SJCRH30 (cell line): ENCODE measurements at places on chromosomes 7 and 10. TPM values are rescaled to one million over a fixed set of nuclear protein-coding genes. Genes with fewer than 3 reads are reported as not detected.

TRIL gene
- total RNA-seq = 9.4 and 9.5 TPM in 2 replicates

SPDYE16 gene
- total RNA-seq = 0.10 TPM in 1 of 2 replicates, not detected in the other

PNLIP gene
- total RNA-seq = not detected in 2 replicates

CFAP43 gene
- total RNA-seq = not detected in 2 replicates

INPP5F gene
- total RNA-seq = 11.5 and 13.8 TPM in 2 replicates

MYH16 gene
- 0.12 TPM in 1 of 2 replicates, not detected in the other for total RNA-seq

NOS3 gene
- 0.05 and 0.20 TPM in 2 replicates for total RNA-seq

ELMO1 gene
- 55.4 and 67.2 TPM in 2 replicates for total RNA-seq

MUC12 gene
- 1.2 and 2.1 TPM in 2 replicates for total RNA-seq

- DNase-seq = peak; percentile 55
These were observed 116.6 kb downstream of the RAB18 start for GRCh38 chr10:27620430-27621397.

DNA sequence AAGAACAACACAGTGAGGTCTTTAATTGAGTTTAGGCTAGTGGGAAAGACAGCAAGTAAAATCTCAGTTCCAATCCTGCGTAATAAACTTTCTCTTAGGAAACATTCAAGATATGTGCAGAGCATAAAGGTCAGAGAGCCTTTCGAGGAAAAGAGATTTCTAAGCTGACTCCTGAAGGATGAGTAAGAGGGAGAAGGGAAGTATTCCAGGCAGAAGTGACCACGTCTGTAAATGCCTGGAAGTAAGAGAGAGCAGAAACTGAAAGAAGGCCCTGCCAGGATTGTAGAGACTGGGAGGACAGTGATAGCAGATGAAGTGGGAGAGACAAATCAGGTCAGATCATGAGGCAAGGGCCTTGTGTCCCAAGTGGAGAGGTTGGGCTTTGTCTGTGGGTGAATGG lies 41.8 kb downstream of the PNLIPRP3 start:
- DNase-seq = no peak

DNA sequence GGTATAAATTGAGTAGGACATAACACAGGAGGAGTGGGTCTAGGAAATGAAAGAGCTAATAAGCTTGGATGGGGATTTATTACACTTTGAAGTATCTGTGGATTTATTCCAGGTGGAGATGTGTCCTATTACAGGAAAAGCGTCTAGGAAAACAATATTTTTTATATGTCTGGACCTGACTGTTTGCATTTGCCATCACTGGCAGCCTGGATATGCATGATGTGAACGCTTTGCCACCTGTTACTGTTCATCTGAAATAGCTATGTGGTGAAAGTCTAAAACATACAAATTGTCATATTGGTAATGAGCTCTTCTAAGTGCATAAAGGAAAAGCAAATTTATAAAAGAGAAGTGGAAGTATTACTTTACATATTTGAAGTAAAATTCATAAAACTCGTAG lies 31.6 kb upstream of the AGMO start:
- peak; percentile 45 for DNase-seq

GRCh38 chr7:81600608-81601007 lies 169.2 kb downstream of the HGF start:
- no peak for DNase-seq

DNA sequence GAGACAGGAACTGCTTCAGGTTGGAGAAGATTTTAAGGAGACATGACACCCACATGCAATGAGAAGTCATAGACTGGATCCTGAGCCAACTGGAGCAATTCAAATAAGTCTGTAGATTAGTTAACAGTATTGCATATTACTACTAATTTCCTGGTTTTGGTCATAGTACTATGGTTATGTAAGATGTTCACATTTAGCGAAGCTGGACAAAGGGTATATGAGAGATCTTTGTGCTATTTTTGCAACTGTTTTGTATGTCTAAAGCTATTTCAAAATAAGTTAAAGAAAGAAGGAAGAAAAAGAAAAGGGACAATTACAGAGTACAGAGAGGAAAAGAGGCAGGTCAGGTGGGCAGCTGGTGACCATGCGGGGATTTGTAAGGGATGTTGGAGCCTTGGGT lies 116.5 kb upstream of the SVIL start:
- no peak for DNase-seq

DNA sequence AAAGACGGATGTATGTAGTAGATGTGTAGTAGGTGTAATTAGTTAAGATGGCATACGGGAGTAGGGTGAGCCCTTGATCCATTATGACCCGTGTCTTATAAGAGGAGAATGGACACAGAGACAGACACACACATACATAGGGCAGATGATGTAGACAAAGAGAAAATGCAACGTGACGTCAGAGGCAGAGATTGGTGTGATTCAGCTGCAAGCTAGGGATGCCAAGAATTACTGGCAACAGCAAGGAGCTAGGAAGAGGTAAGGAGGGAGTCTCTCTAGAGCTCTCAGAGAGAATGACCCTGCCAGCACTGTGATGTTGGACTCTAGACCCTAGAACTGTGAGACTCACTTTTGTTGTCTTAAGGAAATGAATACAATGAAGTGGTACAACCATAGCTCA lies 247.0 kb upstream of the HABP2 start:
- no peak for DNase-seq

GRCh38 chr7:49783446-49783845 lies 10.0 kb downstream of the VWC2 start:
- no peak for DNase-seq

DNA sequence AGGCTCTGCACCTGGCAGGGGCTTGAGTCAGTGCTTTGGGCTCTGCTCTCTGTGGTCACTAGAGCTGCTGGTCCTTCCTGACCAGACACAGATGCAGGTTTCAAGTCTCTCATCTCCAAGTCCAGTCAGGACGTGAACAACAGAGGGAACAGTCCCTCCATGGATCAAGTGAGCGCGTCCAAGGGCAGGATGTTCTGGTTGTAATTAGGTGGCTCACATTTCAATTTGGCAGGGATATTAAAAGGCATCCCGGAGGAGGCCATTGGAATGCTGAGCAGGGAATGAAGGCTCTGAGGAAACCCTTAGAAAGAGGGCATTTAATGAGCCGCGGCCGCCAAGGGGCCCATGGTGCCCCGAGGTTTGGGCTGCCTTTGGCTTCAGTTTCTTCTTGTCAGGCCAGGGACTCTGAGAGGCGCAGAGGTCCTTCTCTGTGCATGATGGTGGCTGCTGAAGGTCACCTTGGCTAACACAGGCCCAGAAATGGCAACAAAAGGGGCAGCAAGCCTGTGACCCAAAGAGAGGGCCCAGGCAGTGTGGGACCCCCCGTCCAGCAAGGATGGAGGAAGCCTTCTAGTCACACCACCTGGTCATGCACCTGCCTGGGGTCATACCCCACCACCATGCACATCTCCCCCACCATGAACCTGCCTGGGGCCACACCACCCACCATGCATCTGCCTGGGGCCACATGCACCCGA lies 30.7 kb upstream of the INPP5A start:
- no peak for DNase-seq

DNA sequence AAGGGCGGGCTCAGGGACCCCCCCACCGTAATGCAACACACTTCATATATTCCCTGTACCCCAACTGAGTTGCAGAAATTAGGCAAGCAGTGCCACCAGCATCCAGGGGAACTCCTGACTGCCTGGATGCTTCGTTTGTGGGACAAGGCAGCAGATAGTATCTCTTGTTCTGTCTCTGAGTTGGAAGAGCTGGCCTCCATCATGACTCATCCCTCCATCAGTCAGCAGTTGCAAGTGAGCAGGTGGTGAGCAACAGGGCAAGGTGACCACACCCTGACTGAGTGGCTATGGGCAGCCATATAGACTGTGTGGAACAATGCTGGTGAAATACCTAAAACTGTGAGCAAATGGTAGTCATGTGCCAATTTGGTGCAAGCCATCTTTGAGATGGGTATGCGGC lies 22.8 kb upstream of the ADAMTS14 start:
- DNase-seq = no peak

DNA sequence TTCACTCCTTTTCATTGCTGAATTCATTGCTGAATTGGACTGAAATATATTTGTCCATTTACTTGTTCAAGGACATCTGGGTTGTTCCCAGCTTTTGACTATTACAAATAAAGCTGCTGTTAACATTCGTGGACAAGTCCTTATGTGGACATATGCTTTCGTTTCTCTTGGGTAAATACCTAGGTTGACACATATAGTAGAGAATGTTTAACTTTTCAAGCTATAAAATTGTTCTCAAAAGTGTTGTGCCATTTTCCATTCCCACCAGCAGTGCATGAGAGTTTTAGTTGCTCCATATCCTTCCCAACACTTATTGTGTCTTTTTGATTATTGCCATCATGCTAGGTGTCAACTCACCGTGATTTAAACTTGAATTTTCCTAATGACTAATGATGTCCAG lies 17.5 kb upstream of the CPVL start:
- DNase-seq = no peak

DNA sequence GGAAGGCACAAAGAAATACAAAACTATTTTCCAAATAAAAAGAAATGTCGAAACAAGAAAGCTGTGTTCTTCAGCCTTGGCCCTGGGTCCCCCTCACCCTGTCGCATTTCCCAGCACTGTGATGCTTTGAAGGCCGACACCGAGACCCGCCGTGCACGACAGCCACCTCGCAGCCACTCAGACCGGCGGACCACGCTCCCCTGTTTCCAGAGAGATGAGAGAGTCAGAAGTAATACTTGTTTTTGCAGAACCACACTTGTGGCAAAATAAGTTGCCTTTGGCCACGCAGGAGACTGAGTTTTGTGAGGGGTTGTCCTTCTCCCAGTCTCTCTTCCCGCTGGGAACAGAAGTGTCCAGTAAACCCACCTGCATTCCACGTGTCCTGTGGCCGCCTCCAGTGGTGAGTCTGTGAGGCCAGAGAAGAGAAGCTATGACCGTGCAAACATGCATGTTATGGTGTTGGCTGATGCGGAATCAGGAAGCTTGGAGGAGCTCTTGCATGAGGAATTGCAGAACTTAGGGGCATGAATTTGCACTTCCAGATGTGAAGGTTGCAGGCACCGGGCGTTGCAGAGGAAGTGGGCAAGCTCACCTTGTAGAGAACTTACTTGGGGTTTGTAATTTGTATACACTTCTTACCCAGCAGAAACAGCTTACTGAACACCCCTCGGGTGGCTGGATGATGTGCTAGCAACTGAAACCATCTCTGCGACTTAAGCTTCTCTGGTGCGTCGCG lies 194.5 kb downstream of the EBF3 start:
- no peak for DNase-seq
